ENCODE measurements at places on chromosomes 11 and 22. TPM values are rescaled to one million over a fixed set of nuclear protein-coding genes. Genes with fewer than 3 reads are reported as not detected.

The MS4A12 gene
- 0.75 TPM for total RNA-seq

The TEAD1 gene
- 46.1 TPM for total RNA-seq

The OR51B5 gene
- total RNA-seq: not detected

The LARGE1 gene
- total RNA-seq: 54.1 TPM

The MRGPRF gene
- total RNA-seq: 5.7 TPM

All from gastrocnemius medialis (tissue), 4 donors.